Right hindlimb (tissue), 1 donor: ENCODE measurements at places on chromosomes 2 and 18.

GRCh38 chr18:55763298-55763697 is 175.3 kb upstream of the TCF4 start:
- DNase-seq, result no peak

GRCh38 chr18:44054514-44054913 is 626.2 kb upstream of the SETBP1 start:
- DNase-seq, result no peak

GRCh38 chr2:12676771-12677170 is 40.0 kb upstream of the TRIB2 start:
- DNase-seq, result no peak

DNA sequence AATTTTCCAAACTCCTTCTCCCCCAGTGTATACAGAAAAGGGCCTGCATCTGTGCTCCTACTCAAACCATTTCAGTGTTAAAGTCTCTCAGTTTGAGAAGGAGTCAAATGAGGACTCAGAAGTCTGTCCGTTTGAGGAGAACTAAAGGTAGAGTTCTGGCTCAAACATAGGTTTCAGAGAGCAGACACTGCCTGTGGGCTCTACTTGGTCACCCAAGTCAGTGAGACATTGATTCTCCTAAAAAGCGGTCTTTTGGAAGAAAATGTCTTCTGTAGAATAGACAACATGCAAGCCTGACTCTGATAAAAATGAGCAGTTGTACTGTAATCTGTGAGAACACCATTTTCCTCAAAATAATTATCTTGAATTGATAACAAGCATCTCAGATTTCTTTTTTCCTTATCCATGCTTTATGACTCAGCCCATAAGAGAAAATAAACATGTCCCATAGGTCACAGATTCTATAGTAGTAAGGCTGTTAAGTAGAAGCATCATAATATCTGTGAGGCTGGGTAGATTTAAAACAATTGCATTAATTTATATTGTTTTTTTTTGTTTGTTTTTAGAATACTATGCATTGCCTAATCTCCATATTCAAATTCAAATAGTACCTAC is 82.8 kb downstream of the ASXL3 start:
- DNase-seq, result no peak

- DNase-seq, result peak; percentile 67
These were observed 2.2 kb downstream of the ITM2C start for GRCh38 chr2:230866756-230867523.
